ENCODE measurements at places on chromosomes 5 and 9. TPM values are rescaled to one million over a fixed set of nuclear protein-coding genes. Genes with fewer than 3 reads are reported as not detected.

The KIF2A gene
- total RNA-seq = 250 TPM

DNA sequence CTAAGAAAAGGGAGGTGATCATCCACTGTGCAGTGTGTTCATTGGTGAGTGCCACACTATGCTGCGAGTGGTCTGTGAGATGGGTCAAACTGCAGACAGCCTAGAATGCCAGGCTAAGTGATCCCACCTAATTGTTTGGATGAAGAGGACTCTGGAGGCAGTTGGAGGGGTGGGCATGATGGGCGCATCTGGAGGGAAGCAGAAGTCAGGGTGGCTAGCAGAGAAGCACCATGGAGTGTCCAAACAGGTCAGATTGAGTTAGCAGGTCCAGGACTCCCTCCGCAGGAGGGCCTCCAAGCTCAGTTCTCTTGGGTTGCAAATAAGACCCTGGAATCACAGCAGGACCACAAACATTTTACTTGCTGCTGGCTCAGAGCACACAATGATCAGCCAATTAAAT, 19.9 kb upstream of the ANGPTL2 start:
- DNase-seq = no peak

DNA sequence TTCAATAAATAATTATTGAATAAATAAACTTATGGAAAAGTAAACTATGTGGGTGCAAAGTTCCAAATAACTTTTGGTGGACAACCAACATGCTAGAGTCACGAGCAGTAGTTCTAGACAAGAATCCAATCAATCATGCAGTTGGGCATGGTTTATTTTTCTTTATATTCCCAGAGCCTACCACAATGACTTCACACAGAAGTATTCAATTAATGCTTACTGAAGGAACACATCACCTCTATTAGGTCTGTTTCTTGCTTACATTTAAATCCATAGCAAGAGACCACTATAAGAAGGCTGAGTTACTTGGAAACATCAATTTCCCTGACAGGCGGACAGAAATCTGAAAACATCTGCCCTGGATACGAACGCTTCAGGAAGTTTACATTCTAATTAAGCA, 214.2 kb downstream of the TMEM232 start:
- no peak for DNase-seq

DNA sequence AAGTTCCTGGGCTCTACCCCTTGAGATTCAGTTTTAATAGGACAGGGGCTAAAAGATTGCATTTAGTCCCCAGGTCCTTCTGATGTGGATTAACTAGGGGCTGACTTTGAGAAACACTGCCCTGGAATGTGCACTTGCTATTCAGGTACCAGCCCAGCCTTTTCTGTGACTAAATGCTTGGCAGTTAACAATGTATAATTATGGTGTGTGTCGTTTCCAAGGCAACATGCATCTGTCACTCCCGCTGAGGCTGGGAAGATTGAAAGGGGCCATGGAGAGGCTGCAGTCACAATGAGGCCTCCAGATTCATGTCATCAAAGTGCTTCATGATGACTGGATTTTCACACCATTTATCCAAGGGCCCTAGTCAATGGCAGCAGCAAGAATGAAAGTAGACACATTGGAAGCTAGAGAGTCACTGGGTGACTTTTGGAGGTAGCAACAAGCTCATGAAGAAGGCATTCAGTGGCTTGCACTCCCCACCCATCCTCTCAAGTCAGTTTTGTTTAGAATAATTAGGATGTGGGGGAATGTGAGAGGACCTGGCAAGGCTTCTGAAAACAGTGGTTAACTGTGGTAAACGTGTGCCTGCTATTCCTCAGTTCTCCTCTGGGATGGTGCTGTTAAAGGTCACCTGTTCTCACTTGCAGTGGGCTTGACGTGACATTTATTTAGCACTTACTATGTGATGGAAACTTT, 28.3 kb downstream of the RAI14 start:
- no peak for DNase-seq

- no peak for DNase-seq
These were observed 30.4 kb downstream of the GLT6D1 start for GRCh38 chr9:135608999-135609317.

DNA sequence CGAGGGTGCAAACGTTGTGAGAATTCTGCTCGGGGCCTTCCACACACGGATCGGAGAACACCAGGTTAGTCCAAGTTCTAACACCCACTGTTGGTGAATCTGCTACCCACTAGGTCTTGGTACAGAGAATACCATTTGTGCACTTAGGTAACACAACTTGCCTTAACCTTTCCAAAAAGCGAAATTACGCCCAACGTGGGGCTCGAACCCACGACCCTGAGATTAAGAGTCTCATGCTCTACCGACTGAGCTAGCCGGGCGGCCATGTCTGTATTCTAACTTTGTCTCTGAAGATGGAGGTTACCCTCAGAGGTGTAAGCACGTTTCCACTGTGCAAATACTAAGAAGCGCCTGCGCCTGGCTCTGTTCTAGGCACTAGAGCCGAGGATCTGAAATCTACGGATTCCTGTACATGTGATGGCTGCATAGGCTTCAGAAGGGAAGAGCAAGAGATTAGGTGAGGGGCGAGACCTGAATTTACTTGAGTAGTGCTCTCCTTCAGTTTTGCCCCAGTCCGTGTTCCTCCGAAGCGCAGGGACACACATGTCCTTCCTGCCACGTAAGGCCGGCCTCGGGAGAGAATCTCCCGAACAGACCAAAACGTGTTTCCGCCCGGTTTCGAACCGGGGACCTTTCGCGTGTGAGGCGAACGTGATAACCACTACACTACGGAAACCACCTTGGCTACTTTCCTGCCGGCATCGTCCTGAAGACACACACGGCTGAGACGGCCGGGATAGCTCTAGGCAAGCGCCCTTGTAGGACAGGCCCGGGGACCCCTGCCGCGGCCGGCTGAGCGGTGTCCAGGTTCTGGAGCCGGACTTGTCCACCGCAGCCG, 1.1 kb upstream of the TRIM41 start:
- DNase-seq = peak; percentile 94

- no peak for DNase-seq
These were observed 10.3 kb upstream of the URM1 start for GRCh38 chr9:128360826-128361225.

- DNase-seq = no peak
These were observed 40.5 kb upstream of the HMGCS1 start for GRCh38 chr5:43353668-43354067.

- DNase-seq = no peak
These were observed 115.2 kb upstream of the ST8SIA4 start for GRCh38 chr5:101018299-101018698.

DNA sequence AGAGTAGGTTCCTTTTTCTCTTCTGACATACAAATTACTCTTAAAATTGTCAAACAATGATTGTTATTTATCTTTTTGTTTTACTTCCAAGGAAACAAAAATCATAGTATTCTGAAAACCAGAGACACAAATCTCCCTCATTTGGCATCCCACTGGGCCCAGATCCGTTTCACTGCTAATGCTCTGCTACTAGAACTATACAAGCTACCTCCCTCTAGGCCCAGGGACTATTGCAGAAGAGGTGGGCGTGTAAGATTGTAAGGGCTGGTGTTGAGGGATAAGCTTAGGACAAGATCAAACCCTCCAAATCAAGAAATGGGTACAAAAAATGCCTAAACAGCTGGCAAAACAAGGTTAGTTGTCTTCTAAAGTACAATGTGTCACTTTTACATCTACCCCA, 928.9 kb upstream of the CDH10 start:
- no peak for DNase-seq

DNA sequence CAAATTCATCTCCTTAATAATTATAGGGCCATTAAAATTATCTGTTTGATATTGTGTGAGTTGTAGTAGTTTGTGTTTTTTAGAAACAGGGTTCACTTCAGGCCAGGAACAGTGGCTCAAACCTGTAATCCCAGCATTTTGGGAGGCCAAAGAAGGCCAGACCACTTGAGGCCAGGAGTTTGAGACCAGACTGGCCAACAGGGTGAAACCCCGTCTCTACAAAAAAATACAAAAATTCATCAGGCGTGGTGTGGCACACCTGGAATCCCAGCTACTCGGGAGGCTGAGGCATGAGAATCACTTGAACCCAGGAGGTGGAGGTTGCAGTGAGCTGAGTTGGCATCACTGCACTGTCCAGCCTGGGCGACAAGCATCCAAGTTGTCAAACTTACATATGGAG, 57.0 kb downstream of the IARS1 start:
- DNase-seq = no peak

- DNase-seq = no peak
These were observed 72.0 kb upstream of the STXBP1 start for GRCh38 chr9:127539982-127540663.

GRCh38 chr9:34524349-34524748, 1.6 kb upstream of the ENHO start:
- no peak for DNase-seq

DNA sequence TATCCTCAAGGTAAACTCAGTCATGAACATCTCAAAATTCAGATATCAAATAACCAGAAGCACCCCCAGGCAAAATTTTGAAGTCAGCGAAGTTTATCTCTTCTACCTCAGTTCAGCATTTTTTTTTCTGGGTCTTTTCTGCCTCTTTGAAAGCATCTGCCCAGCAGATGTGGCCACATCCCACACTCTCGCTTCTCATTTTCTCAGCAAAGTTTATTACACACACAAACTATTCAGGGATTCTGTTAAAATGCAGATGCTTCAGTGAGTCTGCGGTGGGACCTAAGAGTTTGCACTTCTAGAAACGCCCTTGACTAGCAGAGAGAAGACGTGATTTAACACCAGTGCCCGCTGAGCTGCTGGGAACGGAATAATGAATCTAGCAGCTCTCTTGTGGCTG, 19.3 kb downstream of the RASEF start:
- no peak for DNase-seq

GRCh38 chr5:61969755-61970154, 336.3 kb upstream of the KIF2A start:
- no peak for DNase-seq

DNA sequence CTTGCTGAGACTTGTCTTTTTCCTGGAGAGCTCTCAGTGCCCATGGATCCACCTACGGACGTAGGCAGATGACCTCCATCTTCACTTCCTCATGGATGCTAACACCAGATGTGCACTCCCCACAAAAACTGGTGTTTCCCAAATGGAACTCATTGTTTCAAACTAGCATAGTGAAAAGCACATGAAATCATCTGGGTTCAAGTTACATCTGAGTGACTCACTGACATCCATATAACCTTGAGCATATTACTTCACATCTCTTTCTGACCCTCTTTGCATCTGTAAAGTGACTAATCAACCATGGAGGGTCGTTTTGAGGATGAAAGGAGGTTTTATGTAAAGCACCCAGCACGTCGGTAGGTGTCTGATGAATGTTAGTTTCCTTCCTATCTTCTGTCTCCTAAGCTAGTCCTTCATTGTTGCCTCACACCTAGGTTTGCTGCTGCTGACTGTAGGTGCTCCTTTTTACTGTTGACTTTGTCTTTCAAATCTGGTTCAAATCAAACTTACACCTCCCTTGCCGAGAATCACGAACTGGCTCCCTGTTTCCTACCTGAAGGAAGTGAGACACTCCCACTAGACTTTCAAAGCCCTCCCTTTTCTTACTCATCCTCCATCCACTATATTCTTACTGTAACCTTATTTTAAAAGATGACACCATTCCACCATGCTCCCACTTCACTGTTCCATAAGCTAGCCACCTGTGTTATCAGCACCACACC, 10.3 kb downstream of the OCLN start:
- no peak for DNase-seq

DNA sequence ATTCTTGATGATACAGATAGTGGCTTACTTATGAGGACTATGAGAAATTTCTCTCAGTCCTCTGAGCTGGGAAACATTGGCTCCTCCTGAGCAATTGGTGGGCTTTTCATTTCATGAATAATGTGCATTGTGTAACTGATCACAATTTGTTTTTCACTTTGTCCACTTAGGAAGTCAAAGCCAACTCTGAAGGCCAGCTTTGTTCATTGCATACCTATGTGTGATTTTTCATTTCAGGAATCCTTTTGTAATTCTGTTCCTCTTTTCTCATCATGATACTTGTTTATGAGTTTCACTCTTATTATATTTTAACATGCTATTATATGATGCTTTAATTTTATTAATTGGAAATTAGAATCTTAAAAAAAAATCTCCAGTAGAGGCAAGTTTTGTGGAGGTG, 483.0 kb downstream of the EBF1 start:
- no peak for DNase-seq

- no peak for DNase-seq
These were observed 7.3 kb downstream of the PAPPA start for GRCh38 chr9:116160676-116161571.

DNA sequence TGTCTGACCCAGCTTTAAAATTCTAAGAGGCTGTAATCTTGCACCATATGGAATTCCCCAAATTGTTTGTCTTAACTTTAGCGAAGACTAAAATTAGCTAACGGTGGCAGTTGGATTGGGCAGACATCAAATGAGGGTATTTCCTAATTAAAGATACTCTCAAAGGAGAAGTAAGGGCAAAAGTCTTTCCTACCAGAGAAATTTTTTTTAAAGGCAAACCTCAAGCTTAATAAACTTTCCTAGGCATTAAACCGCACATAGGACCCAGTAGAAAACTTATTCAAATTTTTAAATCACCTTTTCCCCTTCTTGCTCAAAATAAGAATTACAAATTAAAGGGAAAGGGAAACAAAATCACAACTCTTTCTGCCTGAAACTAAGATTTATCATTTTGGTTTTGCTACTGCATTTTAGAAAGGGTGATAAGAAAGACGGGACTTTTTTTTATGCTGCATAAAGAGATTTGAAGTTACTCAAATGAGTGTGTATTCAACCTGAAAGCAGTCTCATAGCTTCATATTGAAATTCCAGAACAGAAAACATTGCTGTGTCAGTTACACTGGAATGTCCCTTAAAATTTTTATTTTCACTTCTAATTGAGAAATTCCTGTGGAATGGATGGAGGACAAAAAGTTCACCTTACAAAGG, 189.1 kb upstream of the PTGER4 start:
- no peak for DNase-seq

DNA sequence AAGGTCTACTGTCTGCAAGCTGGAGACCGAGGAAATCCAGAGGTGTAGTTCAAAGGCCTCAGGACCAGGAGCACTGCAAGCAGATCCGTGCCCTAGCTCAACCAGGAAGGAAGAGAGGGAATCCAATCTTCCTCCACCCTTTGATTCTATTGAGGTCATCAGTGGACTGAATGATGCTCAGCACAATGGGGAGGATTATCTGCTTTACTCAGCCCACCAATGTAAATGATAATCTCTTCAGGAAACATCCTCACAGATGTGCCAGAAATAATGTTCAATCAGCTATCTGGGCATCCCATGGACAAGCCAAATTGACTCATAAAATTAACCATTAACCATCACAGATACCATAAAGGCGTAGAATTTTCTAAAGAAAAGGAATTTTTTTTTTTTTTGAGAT, 92.0 kb downstream of the BASP1 start:
- DNase-seq = no peak

- no peak for DNase-seq
These were observed 7.9 kb upstream of the NEUROG1 start for GRCh38 chr5:135543485-135544304.

DNA sequence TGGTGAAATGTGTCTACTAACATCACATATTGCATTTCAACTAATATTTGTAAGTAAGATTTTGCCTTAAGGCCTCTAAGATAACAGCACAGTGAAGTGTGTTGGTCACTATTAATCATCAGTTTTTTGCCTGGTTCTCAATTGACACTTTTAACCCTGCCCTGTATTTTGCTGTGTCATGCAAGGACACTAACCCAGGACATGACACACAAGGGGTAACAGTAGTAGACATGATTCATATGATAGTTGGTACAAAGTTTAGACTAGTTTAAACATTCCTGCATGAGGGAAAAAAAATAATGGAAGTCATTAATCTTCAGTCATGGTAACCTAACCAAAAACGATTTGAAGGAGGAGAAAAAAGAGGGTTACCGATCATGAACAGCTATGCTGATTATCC, 207.0 kb downstream of the DEPDC1B start:
- DNase-seq = no peak
